Vagina (tissue), 2 donors: ENCODE measurements at places on chromosomes 5 and 9. TPM values are rescaled to one million over a fixed set of nuclear protein-coding genes. Genes with fewer than 3 reads are reported as not detected.

DNA sequence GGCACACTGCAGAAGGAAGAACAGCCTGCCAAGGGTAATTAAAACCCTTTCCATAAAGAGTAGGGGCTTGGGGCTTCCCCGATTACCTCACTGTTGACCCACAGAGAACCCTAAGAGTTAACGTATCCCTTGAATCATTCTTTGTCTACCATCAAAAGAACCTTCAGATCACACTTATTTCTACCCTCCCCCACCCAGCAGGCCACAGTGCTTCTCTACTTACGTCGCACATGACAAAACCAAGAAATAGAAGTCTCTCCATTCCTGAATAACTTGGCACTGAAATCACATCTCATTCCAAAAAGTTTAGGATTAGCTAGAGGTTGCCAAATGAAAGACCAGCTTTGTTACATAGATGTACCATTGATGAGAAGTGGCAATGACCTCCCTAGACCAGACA lies 268.7 kb upstream of the GAS1 start:
- H3K27me3 ChIP-seq: no peaks in the 10 kb centered on the region
- DNase-seq: no peak
- H3K36me3 ChIP-seq: no peaks in the 10 kb centered on the region
- no peak overlapping the region for H3K27ac ChIP-seq
- H3K4me1 ChIP-seq: no peaks in the 10 kb centered on the region

DNA sequence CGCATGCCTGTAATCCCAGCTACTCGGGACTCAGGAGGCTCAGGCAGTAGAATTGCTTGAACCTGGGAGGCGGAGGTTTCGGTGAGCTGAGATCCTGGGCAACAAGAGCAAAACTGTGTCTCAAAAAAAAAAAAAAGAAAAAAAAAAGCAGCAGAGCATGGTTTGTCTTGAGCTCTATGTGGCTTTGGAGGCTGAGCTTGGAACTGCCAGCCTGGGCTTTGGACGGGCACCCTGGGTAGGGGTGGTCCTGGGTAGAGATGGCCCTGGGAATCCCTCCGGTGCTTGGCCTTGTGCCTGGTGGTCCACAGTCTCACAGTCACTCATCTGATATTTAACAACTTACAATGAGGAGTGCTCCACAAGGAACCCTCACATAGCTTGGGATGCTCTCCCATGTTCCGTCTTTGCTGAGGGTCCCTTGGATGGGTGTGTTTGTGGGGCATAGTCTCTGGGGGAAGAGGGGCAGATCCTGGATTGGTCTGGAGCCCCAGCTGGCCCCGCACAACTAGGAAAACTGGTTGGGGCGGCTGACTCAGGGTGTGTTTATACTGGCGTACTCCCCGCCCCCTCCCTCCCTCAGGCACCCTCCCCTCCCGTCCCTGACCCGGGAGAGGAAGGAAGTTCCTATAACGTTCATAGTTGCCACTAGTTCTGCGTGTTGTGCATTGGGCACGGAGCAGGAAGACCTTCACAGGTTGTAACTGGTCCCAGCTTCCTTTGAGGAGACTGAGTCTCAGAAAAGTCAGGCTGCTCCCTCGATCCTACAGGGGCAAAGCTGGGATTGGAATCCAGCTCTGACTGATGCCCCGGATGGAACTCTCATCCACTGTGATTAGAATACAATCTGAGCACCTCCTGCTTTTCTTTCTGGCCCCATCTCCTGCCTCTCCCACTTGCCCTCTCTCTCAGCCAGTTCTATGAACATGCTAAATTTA lies 11.2 kb downstream of the IER5L start:
- no peaks in the 10 kb centered on the region for H3K27me3 ChIP-seq
- H3K4me3 ChIP-seq: peak overlapping the region; percentile 5
- peaks cover 51% of the 10 kb centered on the region for H3K4me1 ChIP-seq
- no peak for DNase-seq

Gene SLC4A9
- 0.25 TPM for total RNA-seq

Gene TNIP1
- 92.6 TPM for total RNA-seq

GRCh38 chr9:37775216-37775919 lies 9.5 kb downstream of the EXOSC3 start:
- no peak for DNase-seq
- no peak overlapping the region for H3K27ac ChIP-seq
- H3K27me3 ChIP-seq: no peaks in the 10 kb centered on the region
- no peaks in the 10 kb centered on the region for H3K4me1 ChIP-seq
- no peak overlapping the region for H3K4me3 ChIP-seq

GRCh38 chr5:35856765-35857351 lies at the start of gene IL7R:
Gene IL7R, plus strand, starts transcription at chr5:35856891. Its CDS starts 87 bp downstream, at chr5:35856978.
- peaks cover 27% of the 10 kb centered on the region for H3K4me1 ChIP-seq
- no peak for DNase-seq
- H3K27ac ChIP-seq: peak within 1 kb of the TSS; percentile 20
- H3K4me3 ChIP-seq: no peak within 1 kb of the TSS
- H3K36me3 ChIP-seq: no peaks in the 10 kb centered on the region
- no peaks in the 10 kb centered on the region for H3K27me3 ChIP-seq

DNA sequence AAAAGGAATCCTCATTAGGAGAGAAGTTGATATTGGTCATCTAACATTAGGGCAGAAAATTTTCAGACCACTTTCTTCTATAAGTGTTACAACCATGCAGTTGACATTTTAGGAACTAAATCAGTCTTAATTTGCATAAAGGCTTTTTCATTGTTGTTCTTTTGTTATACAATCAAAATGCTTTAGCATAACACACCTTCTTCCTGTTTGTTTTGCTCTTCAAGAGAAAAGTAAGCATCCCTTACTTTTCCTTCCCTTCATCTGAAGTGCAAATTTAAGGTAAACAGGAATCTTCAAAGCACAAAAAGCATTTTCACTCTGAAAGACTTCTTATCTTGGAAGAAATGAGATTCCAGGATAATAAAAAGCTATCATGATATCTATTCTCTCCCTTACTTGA lies 273.6 kb downstream of the PTPRD start:
- no peak overlapping the region for H3K27ac ChIP-seq
- H3K27me3 ChIP-seq: no peaks in the 10 kb centered on the region
- no peaks in the 10 kb centered on the region for H3K4me1 ChIP-seq
- no peaks in the 10 kb centered on the region for H3K36me3 ChIP-seq
- no peak for DNase-seq

Gene POLK
- total RNA-seq: 31.4 TPM

Gene MGAT1
- total RNA-seq: 152 TPM

Gene QRFP
- not detected for total RNA-seq

DNA sequence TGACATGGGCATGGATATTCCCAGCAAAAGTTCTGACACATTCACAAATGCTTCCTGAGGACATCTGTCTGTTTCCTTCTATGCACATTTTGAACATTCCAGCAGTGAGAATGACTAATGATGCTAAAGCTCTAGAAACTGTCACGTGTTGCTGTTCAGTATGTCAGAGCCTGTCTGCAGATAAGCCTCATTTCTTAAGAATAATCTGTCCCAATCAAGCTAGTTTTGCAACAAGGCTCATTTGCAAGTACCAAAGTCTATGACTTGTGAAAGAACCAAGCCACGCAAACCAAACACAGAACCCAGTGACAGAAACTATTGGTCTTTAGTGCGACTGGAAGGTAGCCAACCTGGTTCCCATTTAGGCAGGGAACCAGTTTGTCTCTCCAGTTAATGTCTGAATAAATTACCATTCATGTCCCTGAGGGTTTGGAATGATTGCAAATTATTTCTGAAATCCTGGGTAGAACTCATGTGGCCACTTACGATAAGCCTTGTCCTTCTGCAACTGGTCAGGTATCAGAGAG lies 178.5 kb downstream of the C9orf152 start:
- H3K27ac ChIP-seq: no peak overlapping the region
- no peaks in the 10 kb centered on the region for H3K27me3 ChIP-seq
- no peaks in the 10 kb centered on the region for H3K4me1 ChIP-seq
- no peaks in the 10 kb centered on the region for H3K36me3 ChIP-seq
- DNase-seq: no peak

Gene KCNV2
- not detected for total RNA-seq

GRCh38 chr5:126778675-126779403 lies 1.9 kb downstream of the LMNB1 start:
- peaks cover 16% of the 10 kb centered on the region for H3K4me1 ChIP-seq
- no peaks in the 10 kb centered on the region for H3K36me3 ChIP-seq
- H3K27ac ChIP-seq: peak overlapping the region; percentile 87
- H3K4me3 ChIP-seq: peak overlapping the region; percentile 80

DNA sequence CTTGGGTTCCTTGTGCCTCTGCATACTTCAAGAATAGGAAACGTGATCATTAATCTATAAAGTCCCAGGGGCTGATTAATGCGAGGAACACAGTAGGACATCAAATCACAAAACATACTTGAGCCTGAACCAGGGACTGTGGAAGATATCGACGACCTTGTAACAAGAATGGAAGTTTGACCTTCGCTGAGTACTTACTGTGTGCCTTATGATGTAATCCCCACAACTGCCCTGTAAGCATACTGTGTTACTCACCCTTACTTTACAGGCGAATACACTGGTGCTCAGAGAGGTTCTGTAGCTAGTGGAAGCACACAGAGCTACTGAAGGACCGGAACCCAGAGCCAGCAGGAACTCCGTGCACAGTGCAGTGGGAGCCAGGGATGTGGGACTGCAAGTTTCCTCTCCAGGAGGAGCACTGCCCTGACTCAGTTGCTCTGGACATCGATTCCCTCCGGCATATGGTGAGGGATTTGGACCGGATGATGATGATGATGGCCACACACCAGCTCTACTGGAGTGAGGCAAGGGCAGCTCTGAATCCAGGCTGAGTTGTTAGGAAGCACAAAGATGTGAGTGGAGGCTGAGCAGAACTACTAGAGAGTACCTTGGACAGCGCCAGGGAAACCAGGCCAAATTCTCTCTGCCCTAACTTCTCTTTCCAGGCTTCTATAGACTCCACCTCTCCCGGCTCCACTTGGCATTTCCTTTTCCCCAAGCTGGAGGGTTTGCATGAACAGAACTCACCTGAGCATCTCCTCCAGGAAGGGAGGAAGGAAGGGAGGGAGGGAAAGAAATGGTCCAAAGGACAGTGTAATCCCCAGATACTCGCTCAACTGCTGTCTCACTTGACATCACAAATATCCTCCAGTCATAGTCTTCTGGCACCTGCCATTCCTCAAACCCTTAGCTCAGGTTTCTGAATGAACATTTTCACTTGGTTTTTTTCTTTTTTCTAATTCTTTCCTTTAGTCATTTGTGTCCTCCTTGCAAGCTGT lies 1.5 kb upstream of the GABBR2 start:
- no peak for DNase-seq
- peaks cover 16% of the 10 kb centered on the region for H3K4me1 ChIP-seq
- no peaks in the 10 kb centered on the region for H3K27me3 ChIP-seq
- H3K27ac ChIP-seq: no peak overlapping the region
